MCF 10A (cell line): ENCODE measurements at places on chromosomes 2 and 18. TPM values are rescaled to one million over a fixed set of nuclear protein-coding genes. Genes with fewer than 3 reads are reported as not detected.

ANO7 gene
- 0.14 and 0.15 TPM in 2 replicates for total RNA-seq

SERTAD2 gene
- 15.0 and 21.6 TPM in 2 replicates for total RNA-seq

SKOR2 gene
- not detected in 2 replicates for total RNA-seq

ANKRD30BL gene
- total RNA-seq: not detected in 2 replicates

CCDC68 gene
- 3.3 TPM in 2 replicates for total RNA-seq

KCNJ3 gene
- total RNA-seq: not detected in 2 replicates

MYCN gene
- not detected in 2 replicates for total RNA-seq

SCYGR1 gene
- total RNA-seq: not detected in 2 replicates

PTPN4 gene
- 21.1 and 27.2 TPM in 2 replicates for total RNA-seq

AKAIN1 gene
- not detected in 2 replicates for total RNA-seq

NEB gene
- 0.33 and 1.2 TPM in 2 replicates for total RNA-seq

NYAP2 gene
- not detected in 2 replicates for total RNA-seq

MARCO gene
- 1.5 and 2.4 TPM in 2 replicates for total RNA-seq

CD28 gene
- total RNA-seq: not detected in 2 replicates

MATN3 gene
- total RNA-seq: 0.83 and 0.98 TPM in 2 replicates

LIMS1 gene
- total RNA-seq: 70.9 and 74.9 TPM in 2 replicates

ELOA2 gene
- total RNA-seq: not detected in 2 replicates

CCL20 gene
- 18.0 and 34.4 TPM in 2 replicates for total RNA-seq

PTPRN gene
- not detected in 2 replicates for total RNA-seq

CNTNAP5 gene
- total RNA-seq: not detected in 2 replicates

DYSF gene
- 2.0 and 2.1 TPM in 2 replicates for total RNA-seq

SLC4A5 gene
- total RNA-seq: 0.12 and 0.70 TPM in 2 replicates

SERPINB11 gene
- not detected in 2 replicates for total RNA-seq

LRRC30 gene
- not detected in 2 replicates for total RNA-seq

PDE6D gene
- 13.2 and 20.6 TPM in 2 replicates for total RNA-seq

VWC2L gene
- not detected in 2 replicates for total RNA-seq
